Head of caudate nucleus (tissue), 42 donors: ENCODE measurements at places on chromosomes 7 and 10.
A peak's percentile ranks its signal among the peaks of the same experiment; 100 is the strongest.

GRCh38 chr10:62147425-62147824 is 121.2 kb downstream of the RTKN2 start:
- no peak for DNase-seq

DNA sequence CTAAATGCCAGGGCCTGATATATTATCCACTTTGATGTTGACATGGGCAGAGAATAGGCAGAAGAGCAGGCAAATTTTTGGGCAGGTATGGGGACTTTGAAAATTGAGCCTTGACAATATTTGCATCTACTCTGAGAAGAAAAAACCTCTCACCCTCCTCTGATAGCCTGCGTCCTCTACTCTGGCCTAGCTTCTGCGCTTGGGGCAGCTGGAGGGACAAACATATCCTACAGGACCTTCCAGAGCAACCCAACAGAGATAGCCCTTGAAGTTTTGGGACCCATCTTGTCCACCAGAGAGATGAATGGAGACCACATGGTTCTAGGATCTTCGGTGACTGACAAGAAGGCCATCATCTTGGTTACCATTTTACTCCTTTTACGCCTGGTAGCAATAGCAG is at the start of gene TAS2R60:
Gene TAS2R60, plus strand, starts transcription at position 301 of the 400 bp plus-strand sequence. Its CDS starts 0 bp downstream, at position 301.
- DNase-seq: no peak

GRCh38 chr7:141220263-141220880 is 146.5 kb downstream of the TMEM178B start:
- no peak for DNase-seq

DNA sequence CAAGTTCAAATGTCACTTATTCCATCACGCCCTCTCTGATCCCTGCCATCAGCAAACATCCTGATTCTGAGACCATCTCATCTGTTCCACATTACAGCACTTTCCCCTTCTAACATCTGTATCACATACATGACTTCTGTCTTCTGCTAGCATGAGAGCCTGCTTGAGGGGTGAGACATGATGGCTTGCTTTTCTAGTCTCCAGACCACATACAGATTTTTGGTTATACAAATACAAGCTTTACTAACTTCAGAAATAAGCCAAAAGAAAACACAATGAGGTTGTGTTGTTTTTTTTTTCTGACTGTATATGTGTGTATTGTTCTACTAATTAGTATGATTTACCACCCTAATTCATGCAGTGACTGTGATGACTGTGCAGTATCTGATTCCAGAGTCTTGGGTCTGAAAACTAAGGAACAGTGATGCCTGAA is 34.3 kb downstream of the NAPEPLD start:
- no peak for DNase-seq

- DNase-seq: no peak
Measured at GRCh38 chr7:15950299-15950698, 263.8 kb upstream of the MEOX2 start.

GRCh38 chr7:151695951-151696541 is 176.4 kb upstream of the RHEB start:
- peak; percentile 52 for DNase-seq

DNA sequence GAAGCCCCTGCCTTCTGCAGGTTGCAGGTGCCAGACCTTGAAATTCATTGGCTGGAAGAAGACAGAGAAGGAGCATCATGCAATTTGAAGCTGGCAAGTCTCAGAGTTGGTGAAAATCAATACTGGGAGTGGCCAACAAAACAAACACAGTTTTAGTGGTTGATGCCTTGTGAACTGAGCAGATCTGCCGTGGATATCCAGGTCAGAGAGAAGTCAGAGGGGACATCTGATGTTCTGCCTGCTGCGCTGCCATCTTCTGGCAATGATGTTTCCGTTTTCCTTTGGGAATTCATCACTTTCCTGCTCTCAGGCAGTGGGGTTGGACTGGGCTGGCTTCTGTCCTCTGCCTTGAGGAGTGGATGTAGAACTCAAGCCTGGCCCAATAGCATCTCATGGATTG is 132.0 kb downstream of the RPS24 start:
- no peak for DNase-seq
